Inflammatory macrophage treated with lipopolysaccharide for 1 hour (primary cell): ENCODE measurements at places on chromosomes 1 and 21.

GRCh38 chr1:154888757-154889156 is 18.7 kb upstream of the KCNN3 start:
- DNase-seq, result no peak

DNA sequence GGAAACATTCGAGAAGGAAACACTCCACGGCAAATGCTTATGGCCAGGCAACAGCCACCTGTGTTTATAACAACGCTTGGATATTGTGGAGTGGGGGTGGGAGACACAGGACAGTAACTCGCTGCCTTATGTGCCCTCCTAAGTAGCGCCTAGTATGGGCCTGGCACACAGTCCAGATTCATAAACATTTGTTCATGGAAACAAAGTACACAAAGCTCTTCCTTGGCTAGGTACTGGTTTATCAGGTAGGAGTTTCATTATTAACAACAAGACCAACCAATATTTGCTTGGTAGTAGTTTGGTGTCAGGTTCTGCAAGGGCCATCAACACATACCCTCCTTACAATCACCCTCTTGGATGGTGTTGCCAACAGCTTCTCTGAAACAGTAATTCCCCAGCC is 23.4 kb downstream of the TMCO4 start:
- DNase-seq, result no peak

GRCh38 chr1:211762206-211762605 is 68.4 kb downstream of the LPGAT1 start:
- no peak for DNase-seq

DNA sequence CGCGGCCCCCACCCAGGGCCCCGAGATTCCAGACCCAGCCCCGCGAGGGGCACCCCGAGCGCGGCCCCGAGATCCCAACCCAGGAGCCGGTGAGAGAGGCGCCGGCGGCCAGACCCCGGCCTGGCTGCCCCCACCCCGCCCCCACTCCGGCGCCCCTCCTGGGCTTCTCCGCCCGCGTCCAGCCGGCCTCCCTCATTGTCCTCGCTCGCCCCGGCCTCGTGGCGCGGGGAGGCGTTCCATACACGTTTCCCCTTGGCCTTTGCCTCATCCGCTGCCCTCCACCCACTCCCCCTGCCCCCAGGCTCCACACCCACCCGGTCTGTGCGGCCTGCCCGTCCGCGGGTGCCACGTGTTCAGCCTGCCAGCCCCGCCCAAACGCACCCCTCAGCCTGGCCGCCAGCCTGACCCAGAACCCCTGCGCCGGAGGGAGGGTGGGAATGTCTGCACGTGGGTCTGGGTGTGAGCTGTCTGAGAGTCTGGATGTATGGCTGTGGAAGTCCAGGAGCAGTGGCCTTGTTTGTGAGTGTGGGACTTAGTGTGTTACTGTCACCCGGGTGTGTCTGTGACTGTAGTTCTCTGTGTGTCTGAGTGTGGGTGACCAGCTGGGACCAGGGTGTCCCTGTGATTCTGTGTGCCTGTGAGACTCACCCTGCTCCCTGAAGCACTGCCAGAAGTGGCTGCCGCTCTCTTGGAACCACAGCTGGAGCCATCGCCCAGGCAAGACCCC is 681 bp downstream of the B4GALT2 start:
- DNase-seq, result peak; percentile 23

GRCh38 chr21:15034126-15034853 is 30.5 kb downstream of the NRIP1 start:
- DNase-seq, result no peak

DNA sequence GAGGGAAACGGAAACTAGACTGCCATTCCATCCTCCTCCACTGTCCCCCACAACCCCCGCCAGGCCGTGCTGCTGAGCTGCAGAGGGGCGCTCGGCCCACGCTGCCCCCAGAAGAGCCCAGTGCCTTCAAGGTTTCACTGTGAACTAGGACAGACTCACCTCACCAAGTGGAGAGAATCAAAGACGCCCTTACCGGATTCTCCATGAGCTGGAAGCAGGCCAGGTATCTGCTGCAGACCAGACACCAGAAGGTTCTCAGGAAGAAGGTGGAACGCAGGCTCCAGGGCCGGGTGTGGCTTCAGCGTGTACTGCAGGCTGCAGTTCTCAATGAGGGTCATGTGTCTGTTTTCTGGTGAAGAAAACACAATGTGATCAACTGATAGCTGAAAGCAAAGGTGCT is 30.6 kb downstream of the NPHP4 start:
- no peak for DNase-seq

- DNase-seq, result no peak
These were observed 626.7 kb upstream of the ADGRL2 start for GRCh38 chr1:81174052-81174451.

- DNase-seq, result no peak
These were observed 77.4 kb downstream of the NDUFS5 start for GRCh38 chr1:39103328-39104157.

- no peak for DNase-seq
These were observed 38.7 kb downstream of the TRIM67 start for GRCh38 chr1:231200388-231201031.

DNA sequence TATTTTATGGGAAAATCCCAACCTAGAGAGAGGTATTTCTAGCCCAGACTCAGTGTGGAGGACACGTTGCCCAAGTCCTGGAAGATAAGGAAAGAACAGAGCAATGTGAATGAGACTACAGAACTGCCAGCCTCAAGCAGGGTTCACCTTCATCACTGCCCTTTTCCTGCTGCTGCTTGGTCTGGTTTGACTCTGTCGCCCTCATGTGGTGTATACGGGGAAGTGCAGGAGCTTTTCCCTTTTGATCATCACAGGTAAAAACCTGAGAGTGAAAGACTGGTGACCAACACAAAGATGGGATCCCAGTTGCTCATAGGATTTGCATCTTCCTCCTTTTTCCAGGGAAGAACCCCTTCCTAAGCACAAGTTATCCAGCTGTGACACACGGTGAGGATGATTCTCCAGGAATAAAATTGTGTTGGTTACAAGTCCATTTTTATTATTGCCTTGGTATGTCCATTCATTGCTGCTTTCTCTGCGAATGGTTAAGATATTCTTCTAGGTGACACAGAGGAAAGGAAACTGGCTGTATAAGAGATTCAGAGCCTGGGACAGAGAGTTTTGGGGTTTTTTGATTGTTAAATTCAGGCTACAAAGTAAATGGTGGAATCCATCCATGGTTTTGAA is 89.5 kb upstream of the CD53 start:
- DNase-seq, result peak; percentile 79

- DNase-seq, result no peak
These were observed 2047.7 kb downstream of the NCAM2 start for GRCh38 chr21:23045955-23046354.

- DNase-seq, result peak; percentile 73
These were observed 25.7 kb downstream of the GPR161 start for GRCh38 chr1:168110896-168111545.

- DNase-seq, result no peak
These were observed 76.0 kb downstream of the DTL start for GRCh38 chr1:212111536-212111935.

GRCh38 chr21:38914528-38915293 is 109.0 kb downstream of the ETS2 start:
- DNase-seq, result peak; percentile 50

DNA sequence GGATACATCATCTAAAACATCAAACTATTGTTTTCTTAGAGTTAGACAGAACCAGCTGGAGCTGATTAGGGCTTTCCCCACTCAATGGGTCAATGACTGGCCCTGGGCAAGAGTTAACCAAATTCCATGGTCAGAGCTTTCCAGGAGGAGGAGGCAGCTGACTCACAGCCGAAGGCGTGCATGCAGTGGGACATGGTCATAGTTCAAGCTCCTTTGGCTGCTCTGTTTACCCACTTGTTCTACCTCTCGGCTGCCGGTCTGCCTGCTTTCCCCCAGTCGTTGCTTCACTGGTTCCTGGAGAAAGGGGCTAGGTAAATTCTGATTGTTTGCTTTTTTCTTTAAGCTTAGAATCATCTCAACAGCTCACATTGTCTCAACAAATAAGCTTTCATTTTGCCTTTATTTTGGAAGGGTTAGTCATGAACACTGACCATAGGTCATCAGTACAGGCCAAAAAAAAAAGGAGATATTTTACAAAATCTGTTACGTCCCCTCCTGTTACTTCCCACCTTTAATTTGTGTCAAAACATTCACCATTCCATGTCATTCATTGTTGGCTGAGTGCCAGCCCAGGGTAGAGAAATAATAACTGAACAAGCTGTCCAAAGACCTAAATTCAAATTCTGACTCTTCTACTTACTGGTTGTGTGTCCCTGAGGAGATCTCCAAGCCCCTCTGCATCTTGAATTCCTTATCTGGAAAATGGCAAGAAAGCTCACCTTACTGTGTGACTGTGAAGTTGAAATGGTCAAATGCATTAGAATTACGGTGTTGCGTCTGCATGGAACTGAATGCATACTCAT is 12.0 kb downstream of the MAB21L3 start:
- DNase-seq, result no peak

GRCh38 chr1:111649648-111650047 is 30.1 kb downstream of the RAP1A start:
- DNase-seq, result no peak
